ENCODE measurements at places on chromosomes 11 and 22.

GRCh38 chr22:45964372-45964771, 12.6 kb downstream of the WNT7B start:
- DNase-seq: no peak

DNA sequence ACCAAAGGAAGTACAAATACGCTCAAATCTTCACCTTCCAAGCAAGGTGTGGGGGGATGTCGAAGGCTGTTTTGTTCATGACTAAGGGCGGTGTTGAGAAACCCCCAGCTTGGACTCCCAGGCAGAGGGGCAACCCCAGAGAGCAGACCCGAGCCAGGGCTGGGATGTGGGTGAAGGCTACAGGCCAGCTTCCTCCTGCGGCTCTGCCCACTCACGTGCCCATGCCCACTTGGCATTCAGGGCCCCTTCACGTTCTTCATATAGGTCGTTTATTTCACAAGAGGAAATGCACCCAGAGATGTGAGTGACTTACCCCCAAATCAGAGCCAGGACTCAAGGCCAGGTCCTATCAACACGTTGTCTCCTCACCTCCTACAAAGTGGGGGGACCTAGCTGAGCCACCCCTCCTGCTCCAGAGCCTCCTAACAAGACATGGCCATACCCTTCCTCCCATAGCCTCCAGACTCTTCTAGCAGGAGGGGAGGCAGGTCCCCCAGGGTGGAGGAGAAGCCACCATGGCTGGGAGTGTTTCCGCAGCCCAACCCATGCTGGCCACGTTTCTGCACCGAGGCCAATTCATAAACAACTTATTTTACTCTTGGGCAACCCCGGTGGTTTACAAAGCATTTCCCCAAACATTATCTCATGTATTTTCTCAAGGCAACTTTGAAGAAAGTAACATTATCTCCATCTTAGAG, 22.0 kb downstream of the TMEM184B start:
- no peak for DNase-seq

- no peak for DNase-seq
Measured at GRCh38 chr22:37362621-37363020, 64.7 kb downstream of the ELFN2 start.

DNA sequence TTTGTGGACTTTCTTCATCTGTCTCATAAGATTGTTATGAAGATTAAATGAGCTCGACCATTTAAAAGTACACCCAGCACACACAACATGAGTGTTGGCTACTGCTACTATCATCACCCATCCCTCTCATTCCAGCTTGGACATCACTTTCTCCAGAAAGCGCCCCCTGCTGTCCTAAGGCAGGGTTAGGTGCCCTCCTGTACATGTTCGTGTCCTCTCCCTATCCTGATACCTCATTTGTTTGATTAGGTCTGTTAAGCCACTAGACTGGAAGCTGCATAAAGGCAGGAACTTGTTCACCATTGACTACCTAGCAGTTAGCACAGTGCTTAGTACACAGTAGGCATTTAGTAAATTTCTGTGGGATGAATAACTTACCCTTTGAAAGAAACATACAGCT, 85.5 kb downstream of the ENTHD1 start:
- no peak for DNase-seq

- DNase-seq: no peak
Measured at GRCh38 chr11:35126000-35126878, 12.7 kb upstream of the CD44 start.

- peak; percentile 90 for DNase-seq
Measured at GRCh38 chr11:65911682-65912568, 6.9 kb downstream of the C11orf68 start.

DNA sequence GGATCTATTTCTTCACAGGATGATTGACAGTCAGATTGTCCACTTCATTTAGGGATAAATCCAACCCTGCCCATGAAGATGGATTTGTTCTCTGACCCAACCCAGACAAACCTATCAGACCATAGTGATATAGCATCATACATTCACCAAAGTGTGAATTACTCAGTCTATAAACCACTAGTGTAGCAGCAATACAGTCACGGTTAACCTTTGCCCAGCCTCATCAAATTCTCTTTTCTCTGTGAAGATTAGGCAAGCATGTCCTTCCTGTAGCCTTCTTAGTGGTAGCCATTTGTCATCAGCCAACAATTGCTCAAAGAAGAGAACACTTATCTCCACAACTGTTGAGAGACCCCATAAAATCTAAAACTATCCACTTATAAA, 14.4 kb upstream of the BIRC2 start:
- no peak for DNase-seq

DNA sequence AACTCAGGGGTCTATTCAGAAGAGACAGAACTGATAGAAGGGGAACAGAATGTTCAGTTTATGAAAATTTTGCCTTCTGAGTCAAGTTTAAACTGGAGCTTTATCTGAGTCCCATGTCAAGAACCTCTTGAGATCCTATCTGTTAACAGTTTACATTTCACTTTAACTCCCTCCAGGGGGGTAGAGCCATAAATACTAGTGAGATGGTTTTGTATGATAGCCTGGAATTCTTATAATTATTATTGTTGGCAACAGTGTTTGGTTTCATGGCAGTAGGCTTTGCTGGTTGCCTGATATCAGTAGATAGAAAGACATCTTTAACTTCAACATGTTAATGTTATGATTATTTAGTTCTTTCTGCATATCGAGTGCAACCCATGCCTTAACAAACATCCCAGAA, 498.5 kb downstream of the INSC start:
- no peak for DNase-seq

DNA sequence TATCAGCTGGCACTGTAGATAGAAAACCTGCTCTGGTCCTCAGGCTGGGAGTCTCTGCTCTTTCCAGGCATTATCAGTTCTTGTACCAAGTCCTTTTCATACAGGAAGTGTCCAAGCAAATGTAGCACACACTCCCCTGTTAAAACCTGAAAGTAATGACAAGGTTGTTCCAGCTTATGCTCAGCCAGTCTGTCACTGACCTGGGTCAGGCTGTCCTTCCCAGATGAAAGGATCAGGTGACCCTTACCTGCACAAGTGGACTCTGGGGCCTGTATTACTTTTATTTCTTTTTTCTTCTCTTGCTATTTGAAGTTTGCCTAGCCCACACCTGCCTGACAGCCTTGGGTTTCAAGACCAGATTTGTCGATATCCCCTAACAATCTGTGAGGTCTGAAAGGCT, 156.3 kb upstream of the SESN3 start:
- DNase-seq: no peak

DNA sequence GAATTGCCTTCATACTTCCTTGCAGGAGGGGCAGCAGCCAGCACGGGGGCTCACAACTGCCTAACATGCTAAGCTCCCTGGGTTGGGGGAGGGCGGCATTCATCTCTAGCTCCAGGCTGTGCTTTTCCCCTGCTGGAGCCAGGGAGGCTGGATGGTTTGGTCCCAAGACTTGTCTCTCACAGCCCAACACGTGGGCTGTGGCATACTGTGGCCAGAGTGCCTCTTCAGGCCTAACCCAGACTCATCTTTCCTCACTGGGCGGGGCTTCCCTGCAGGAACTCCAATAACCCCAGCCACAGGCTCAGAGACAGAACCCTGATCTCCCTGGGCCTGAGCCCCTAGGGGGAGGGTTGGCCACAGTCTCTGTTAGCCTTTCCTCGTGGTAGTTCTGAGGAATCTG, 121.9 kb upstream of the PLET1 start:
- no peak for DNase-seq

- DNase-seq: no peak
Measured at GRCh38 chr22:50577987-50578775, at the start of gene CPT1B. Gene CPT1B, minus strand, starts transcription at chr22:50578427. Its CDS starts 512 bp downstream, at chr22:50577915.

DNA sequence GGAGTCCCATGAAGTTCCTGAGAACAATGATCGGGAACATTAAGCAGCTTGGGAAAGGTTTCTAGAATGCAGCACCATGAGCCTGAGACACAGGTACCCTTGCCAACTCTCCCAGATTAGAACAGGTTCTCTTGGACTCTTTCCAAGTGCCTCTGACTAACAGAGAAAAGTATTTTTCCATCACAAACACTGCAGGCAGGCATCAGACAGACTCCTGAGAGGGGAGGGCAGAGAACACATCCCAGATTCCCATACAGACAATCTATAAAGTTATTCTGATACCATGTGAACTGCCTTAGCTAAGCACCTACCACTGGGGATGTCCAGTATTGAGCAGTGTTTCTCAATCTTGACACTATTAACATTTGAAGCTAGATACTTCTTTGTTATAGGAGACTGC, 27.3 kb downstream of the SERGEF start:
- DNase-seq: peak; percentile 24

DNA sequence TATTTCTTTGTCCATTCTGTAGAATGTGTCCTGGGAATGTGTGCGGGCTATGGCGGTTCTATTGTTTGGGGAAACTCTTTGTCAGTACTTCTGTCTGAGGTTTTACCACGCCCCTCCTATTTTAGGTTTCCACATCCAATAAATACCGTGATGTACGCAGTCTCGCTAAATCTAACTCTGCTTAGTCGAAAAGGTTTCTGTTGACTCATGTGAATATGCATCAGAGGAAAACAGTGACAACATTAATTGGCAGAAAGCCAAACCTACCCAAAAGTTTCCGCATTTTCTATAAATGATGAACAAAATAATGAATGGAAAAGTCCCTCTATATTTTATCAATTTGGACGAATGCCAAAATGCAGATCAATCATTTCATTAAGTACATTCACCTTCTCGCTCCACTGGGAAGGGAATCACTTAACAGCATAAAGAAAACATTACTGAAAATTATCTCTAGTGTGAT, 143.4 kb downstream of the MAML2 start:
- peak; percentile 49 for DNase-seq

DNA sequence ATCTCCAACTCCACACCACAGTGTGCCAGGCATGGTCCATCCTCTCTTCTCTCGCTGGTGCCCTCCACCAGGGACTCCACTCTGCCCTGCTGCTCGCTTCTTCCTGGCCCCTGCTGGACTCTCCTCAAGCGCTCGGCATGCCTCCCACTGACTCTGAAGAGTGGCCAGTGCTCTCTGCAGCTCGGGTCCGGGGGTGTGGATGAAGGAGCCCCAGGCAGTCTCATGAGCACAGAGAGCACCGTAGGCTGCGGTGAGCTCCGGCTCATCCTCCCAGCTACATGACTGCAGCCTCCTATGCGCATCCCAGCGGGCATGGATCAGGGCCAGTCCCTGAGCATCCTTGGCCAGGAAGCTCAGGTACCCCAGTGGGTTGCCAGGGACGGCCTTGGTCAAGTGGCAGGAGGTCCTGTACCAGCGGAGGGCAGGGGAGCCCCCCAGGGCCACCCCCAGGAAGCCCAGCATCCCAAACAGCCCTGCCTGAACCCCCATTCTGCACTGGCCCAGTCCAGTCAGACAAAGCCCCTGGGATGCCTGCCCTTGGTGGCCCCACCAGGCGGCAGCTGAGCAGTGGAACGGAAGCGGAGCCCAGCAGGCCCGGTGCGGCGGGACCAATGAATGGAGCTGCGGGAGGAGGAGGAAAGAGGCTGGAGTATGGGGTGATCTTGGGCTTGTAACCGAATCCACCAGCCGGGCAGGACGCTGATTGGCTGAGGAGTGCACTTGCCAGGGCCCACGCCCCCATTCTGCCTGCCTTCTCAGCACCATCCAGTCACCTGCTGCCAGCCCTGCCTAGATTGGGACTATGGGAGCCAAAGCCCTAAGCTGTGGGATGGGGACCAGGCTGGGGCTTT, at the start of gene PLA2G3:
Gene PLA2G3 (minus strand): TSS at position 643 of the 851 bp plus-strand sequence. CDS start 154 bp downstream, at position 489.
- DNase-seq: peak; percentile 38

DNA sequence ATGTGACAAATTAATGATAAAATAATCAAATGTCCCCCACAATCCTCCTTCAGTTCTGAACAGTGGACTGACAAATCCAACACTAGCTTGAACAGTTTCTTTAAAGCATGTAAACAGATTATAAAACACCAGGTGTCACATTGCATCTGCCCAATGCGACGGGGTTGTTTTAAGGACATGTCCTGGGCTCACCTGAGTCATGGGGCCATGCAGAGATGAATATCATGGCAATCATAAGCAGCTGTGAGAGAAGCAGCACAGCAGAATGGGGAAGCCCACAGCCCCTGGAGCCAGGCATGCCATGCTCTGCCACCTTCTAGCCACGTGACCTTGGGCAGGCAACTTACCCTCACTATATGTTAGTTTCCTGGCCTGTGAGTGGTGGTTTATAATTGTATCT, 93.9 kb upstream of the KCNA4 start:
- no peak for DNase-seq

GRCh38 chr11:64097468-64098317, 62.0 kb downstream of the FLRT1 start:
- DNase-seq: no peak

GRCh38 chr11:58830673-58831301, 13.7 kb downstream of the GLYATL2 start:
- DNase-seq: no peak

DNA sequence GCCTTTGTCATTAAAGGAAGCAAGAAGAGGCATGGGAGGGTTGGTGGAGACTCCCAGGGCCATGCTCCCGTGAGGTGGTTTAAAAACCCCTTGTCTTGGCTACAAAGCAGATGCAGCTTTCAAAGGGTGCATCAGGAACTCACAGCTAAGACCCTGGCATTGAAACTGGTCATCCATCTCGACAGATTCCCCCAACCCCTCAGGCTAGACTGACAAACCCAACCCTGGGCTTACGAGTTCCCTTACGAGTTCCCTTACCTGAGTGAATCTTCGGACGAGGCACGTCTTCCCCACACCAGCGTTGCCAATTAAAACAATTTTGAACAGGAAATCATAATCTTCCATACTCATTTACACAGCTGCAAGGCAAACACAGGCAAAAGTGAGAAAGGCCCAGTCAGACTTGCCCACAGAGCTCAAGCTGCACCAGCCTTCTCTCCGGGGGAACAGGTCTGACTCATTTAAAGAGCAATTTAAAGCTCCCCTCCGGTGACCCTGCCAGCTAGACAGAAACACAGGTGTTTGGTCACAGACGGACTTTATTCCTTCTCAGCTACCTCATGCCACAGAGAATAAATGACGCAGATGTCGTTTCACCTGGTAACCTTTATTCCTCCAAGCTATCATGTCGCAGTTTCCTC, 74.6 kb downstream of the RAB30 start:
- no peak for DNase-seq

DNA sequence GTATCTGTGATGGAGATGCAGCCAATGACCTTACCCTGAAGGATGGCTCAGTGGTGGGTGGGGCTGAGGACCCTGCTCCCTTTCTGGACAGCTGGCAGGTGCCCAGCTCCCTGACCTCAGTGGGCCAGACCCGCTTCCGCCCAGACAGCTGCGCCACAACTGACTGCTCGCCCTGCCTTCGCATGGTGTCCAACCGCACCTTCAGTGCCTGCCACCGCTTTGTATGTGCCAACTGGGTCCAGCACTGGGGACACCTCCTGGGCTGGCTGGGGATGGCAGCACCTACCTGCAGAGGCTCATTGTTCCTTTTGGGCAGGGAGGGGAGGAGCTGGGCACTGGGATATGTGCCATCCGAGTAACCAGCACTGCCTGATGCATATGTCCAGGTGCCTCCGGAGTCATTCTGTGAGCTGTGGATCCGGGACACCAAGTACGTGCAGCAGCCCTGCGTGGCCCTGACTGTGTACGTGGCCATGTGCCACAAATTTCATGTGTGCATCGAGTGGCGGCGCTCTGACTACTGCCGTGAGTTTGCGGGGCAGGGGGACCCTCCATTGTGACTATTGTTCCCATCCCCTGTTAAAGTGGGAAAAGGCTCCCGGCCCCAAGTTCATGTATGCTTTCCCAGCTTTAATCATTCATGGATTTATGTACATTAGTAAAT, 84.8 kb downstream of the OTOG start:
- no peak for DNase-seq

- DNase-seq: no peak
Measured at GRCh38 chr11:114785820-114786219, 107.5 kb downstream of the NXPE2 start.

All from fibroblast of upper back skin (primary cell).